ENCODE measurements at places on chromosomes 13 and 19.

- DNase-seq = no peak
These were observed 143.2 kb upstream of the ZNF536 start for GRCh38 chr19:30228835-30229524.

GRCh38 chr13:66995203-66995611, 234.9 kb downstream of the PCDH9 start:
- peak; percentile 2 for DNase-seq

GRCh38 chr19:3778104-3778867, 6.3 kb upstream of the RAX2 start:
- DNase-seq = no peak

- no peak for DNase-seq
These were observed 40.1 kb downstream of the SERTM1 start for GRCh38 chr13:36713887-36714286.

GRCh38 chr19:17125728-17126677, 50.4 kb downstream of the MYO9B start:
- DNase-seq = peak; percentile 85

- no peak for DNase-seq
These were observed 33.4 kb downstream of the ABCC4 start for GRCh38 chr13:95267662-95268342.

- DNase-seq = no peak
These were observed 120.6 kb upstream of the GPR12 start for GRCh38 chr13:26881154-26881553.

DNA sequence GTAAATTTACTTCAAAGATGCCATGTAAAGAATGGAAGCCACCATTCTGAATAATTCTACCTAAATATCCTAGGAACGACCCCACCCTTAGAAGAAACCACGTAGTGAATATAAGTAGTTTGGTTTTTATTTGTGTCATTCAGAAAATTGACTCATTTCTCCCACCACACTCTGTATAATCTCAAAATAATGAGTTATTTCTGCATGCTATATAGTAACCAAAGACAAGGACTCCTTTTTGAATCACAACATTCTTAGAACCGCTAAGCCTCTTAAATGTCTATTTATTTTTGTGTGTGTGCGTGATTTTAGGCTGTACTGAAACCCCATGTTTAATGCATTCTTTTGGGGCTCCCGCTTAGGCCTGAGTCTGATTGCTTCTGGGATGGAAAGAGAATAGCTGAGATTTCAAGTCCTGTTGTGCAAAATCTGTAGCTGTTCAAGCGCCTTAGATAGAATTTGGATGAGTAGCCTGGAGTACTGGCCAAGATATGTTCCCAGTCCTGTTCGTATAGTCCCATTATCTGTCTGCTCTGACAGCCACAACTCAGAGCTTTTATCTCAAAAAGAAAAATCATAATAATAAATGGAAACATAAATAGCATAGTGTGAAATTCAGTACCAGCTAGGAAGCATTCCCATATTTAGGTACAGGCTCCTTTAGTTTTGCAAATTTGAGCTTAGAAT, 532.4 kb upstream of the NBEA start:
- DNase-seq = no peak

DNA sequence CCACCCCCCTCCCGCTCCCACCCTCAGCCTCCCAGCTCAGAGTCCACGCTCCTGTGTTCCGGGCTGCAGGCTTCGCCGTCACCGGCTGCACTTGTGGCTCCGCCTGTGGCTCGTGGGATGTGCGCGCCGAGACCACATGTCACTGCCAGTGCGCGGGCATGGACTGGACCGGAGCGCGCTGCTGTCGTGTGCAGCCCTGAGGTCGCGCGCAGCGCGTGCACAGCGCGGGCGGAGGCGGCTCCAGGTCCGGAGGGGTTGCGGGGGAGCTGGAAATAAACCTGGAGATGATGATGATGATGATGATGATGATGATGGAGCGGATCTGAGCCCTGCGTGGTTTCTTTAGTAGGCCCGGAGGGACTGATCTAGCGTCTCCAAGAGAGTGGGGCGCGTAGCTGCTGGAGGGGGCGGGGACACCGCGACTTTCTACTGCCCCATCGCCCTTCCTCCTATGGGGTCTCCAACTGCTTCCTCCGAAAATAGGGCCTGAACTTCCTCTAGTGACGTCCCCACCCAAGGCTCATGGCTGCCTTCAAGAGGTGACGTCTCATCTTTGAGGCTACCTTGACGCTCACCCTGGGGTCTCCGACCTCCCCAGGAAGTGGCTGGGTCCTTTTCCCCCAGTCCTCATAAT, 1.4 kb downstream of the RETN start:
- no peak for DNase-seq

GRCh38 chr19:42553292-42554045, 25.2 kb upstream of the CEACAM1 start:
- DNase-seq = no peak

DNA sequence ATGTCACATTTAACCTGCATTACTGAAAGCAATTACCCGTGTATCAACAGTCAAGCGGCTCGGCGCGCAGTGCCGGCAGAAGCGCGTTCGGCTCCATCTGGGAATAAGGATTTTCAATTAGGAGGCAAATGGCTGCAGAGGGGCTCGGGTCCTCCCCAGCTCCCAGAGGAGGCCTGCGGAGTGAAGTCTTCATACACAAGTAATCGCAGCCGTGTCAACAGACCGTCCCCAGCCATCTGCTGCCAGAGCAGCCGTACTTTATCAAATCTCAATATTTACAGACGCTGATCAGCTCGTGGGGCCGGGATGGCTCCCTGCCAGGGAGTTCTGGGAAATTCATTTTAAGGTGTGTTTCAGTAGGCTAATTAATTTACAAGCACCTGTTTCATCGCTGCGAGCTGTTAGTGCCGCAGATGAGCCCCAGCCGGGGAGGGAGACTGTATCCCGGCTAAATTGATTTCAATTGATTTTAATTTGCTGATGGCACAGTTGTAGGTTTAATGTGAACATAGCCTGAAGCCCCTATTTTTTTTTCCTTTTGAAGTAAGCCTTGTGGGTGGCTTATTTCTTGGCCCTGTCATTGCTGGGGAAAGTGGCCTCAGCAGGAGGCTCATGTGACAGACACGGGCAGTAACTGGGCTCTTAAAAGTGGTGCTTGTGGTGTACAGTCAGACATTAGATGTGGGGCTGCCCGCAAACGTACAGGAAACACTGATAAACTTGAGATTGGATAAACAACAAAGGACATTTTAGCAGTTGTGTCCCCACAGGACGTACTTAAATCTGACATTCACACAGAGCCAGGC, 252.7 kb downstream of the TEX29 start:
- DNase-seq = no peak

DNA sequence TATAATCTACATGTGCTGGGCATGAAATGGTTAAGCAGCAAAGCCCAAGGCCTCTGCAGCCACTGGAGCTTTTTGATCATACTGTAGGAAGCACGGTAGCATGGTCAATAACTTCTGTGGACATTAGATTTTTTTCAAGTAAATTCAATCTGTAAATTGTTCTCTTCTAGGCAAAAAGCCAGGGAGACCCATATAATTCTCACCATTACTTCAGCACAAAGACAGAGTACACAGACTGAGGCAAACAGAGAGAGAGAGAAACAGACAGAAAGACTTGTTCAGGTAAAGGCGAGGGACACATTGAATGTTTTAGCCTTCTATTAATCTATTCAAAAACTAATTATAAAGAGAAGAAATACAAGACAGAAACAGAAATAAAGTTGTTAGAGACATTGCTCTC, 349.4 kb downstream of the RFC3 start:
- no peak for DNase-seq

DNA sequence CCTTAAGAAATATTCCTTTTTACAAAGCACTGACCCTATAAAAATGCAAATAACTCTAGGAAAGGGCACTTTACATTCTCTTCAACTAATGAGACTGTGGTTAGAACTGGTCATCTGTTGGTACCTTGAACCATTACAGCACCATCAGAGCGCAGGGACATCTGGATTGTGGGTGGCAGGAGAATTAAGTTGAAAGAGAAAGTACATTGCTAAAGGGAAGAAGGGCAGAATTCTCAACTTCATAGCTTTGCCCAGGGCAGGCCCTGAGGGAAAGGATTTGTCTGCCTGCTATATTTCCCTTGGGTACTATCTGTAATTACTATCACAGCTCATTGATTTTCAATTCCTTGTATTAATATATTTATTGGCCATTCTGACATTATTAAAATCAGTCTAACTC, 196.8 kb downstream of the KLF12 start:
- DNase-seq = no peak

GRCh38 chr13:50742353-50742752, 101.1 kb downstream of the DLEU7 start:
- DNase-seq = no peak

GRCh38 chr13:27622102-27622820, 569 bp downstream of the POLR1D start:
- DNase-seq = no peak

DNA sequence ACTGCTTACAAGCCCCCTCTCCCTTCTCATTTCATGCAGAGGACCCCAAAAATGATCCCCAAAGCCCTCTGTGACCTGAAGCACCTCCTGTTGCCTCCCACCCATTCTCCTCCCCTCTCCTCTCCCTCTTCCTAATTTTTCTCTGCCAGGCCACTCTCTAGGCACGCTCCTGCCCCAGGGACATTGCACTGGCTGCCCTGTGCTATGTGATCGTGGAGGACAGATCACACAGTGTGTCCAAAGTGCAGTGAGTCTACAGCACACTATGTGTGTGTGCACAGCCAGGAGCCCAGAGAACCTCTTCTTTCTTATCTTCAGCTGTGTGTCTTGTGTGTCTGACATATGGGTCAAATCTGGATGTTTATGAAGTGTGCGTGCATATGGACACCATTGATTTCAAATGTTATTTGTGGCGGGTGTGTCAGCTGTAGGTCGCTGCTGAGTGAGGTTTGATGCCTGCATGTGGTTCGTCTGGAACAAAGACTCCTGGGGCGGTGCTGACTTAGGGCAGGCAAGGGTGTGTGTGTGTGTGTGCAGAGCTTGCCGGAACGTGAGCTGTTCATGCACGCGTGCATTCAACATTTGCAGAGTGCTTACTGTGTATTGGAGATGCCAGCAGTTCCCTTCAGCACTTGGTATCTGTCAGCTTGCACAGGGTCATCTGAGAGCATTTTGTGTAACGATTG, 2.1 kb upstream of the KLHL26 start:
- DNase-seq = no peak

DNA sequence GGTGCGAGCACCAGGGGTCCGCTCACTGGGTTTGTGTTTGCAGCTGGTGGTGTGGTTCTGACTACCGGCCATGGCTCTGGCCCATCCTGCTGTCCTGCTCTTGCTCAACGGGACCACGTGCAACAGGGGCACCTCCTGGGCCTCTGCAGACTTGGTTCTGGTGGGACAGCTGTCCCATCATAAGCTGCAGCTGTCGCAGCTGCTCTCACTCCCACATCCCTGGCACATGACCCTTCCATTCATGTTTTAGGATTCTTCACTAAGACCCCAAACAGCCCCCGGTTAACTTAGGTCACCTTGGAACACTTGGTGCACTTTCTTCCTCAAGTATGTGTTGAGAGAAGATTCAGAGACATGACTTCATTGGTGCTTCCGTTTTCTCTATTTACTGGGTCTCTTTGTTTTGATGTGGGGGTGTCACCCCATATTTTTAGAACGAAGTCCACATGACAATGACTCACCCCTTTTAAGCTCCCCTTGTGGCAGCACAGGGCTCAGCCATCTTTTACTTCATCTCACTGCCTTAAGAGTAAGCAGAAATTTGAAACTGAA, 68.4 kb upstream of the ARHGEF7 start:
- no peak for DNase-seq

- DNase-seq = no peak
These were observed 7.1 kb upstream of the SCEL start for GRCh38 chr13:77528414-77528813.

DNA sequence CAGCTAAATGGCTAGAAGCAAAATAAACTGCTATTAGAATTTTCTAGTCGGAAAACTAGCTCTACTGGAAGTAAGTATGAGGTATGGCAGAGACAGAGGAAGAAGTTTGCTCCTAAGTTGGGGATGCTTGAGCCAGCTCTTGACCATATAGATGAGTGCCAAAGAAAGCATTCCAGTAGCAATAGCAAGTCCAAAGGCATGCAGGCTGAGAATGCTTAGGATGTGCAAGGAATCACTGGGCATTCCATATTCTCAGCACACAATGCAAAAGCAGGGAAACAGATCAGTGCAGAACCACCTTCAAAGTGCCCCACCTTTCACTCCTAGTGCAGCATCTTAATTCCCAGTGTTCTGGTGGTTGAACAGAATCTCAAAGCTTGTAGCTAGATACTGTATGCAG, 32.9 kb downstream of the SERTM1 start:
- no peak for DNase-seq

GRCh38 chr13:40082639-40083038, 427.2 kb downstream of the COG6 start:
- no peak for DNase-seq

- DNase-seq = no peak
These were observed at the start of gene RTBDN for GRCh38 chr19:12834566-12834943. Gene RTBDN (minus strand): TSS chr19:12834579. CDS start chr19:12829979, 4,600 bp downstream.

DNA sequence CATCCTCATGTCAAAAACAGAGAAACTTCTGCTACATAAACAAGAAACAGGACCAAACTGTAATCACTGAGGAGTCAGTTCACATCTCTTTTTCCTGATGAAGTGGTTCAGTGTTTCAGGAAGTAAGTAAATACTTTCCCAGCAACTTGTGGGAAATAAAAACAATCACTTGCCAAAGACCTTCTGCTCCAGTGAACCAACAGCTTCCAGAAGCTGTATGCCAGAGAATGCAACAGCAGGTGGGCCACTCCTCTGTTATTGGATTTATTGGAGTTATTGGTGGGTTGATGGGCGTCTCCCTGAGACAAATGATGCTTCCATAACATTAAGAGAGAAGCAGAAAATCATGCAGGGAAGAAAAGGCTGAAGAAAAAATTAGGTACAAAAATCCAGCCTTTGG, 9.9 kb downstream of the SLC6A16 start:
- no peak for DNase-seq

- peak; percentile 8 for DNase-seq
These were observed 24.0 kb upstream of the SCEL start for GRCh38 chr13:77511552-77511951.

- no peak for DNase-seq
These were observed 4.3 kb downstream of the LGALS14 start for GRCh38 chr19:39708594-39708993.

- DNase-seq = no peak
These were observed 69.7 kb upstream of the UBL3 start for GRCh38 chr13:29920025-29920643.

- no peak for DNase-seq
These were observed 2.9 kb upstream of the FTL start for GRCh38 chr19:48962029-48962848.

GRCh38 chr19:36771261-36772231, 1.1 kb downstream of the ZNF850 start:
- peak; percentile 87 for DNase-seq

GRCh38 chr19:45403781-45404556, 900 bp downstream of the PPP1R13L start:
- DNase-seq = no peak

DNA sequence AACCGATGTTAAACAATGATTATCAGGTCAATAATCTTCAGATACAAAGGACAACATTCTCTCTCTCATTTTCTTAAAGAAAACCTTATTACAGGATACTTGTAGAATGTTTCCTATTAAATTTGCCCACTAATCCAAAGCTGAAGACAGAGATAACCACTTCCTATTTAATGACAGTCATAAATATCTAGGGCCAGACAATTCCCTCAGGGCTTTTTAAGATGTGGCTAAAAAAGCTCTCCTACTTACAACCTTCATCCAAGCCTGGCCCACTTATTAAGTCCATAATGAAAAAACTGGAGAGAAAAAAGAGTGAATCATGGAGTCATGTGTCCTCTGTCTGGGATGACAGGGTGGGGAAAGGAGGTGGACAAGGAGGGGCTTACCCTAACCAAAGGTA, 235.9 kb downstream of the KLF12 start:
- no peak for DNase-seq

- no peak for DNase-seq
These were observed 314.4 kb downstream of the ENOX1 start for GRCh38 chr13:43472339-43472738.
